ENCODE measurements at places on chromosomes 12 and 14.
A peak's percentile ranks its signal among the peaks of the same experiment; 100 is the strongest.

GRCh38 chr14:25698111-25698510 lies 648.2 kb upstream of the STXBP6 start:
- no peak for DNase-seq

DNA sequence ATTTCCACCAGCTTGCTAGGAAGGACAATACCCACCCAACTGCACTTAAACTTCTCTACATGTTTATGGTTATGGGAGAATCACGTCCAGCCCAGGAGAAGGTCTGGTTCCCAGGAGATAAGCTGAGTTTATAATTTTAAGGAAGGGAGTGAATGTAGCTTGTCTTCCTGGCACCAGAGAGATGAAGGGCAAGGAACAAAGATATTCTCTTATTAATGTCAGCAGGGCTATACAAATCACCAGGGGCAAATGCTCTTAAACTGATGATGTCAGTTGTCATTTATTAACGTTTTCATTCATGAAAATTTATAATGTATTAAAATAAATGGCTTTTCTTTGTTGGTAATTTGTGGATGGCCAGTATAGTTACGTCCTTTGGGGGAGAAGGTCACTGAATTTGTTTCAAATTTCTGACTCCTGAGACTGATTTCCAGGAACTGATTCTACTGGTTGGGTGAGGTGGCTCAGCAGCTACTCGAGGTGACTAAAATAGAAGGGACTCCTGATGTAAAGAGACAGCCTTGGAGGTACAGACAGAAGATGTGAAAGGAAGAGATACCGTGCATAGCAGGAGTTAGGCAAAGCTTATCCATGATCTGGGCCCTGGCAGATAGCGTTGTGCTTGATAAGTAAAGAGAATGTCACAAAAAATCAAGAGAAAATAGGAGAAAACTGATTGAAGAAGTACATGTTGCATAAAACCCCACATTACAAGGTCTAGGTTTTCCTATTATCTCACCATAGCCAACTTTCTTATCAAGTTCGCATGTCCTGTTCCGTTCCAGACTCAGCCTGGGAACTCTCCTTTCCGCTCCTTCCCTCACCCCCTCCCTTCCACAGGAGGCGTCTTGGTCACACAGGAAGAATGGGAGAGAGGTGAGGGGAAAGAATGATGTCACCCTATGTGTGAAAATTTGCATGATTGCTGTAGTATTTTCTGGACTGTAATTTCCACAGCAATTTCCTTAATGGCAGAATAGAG lies 367.1 kb upstream of the FAR2 start:
- no peak for DNase-seq

DNA sequence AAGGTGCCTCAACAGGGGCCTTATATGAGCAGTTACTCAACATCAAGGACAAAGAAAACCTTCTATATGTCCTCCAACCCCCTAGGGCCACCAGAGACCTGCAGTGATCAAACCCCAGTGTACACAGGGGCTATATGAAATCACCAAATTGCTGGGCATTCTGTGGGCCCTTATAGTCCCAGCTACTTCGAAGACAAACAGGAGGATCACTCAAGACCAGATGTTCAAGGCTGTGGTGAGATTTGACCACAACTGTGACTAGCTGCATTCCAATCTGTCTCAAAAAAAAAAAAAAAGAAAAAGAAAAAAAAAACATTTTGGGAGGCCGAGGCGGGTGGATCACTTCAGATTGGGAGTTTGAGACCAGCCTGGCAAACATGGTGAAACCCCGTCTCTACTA lies 51.0 kb upstream of the PRB2 start:
- DNase-seq = no peak

DNA sequence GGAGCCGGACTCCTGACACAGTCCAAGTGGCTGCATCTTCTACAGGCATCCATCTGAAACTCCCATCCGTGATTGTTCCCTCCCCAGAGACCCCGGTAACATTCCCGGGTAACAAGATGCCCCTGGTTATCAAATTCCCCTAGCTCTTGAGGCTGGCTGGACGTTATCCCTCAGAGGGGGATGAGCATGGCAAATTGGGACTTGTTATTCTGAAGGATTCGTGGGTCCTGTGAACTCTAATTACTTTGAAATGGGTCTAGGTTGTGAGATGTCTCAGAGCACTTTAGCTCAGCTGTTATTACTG lies 642 bp upstream of the PAN2 start:
- DNase-seq = no peak

- no peak for DNase-seq
Measured at GRCh38 chr12:39538679-39539104, 80.9 kb downstream of the ABCD2 start.

- DNase-seq = no peak
Measured at GRCh38 chr14:34824826-34825225, 50.3 kb downstream of the BAZ1A start.

DNA sequence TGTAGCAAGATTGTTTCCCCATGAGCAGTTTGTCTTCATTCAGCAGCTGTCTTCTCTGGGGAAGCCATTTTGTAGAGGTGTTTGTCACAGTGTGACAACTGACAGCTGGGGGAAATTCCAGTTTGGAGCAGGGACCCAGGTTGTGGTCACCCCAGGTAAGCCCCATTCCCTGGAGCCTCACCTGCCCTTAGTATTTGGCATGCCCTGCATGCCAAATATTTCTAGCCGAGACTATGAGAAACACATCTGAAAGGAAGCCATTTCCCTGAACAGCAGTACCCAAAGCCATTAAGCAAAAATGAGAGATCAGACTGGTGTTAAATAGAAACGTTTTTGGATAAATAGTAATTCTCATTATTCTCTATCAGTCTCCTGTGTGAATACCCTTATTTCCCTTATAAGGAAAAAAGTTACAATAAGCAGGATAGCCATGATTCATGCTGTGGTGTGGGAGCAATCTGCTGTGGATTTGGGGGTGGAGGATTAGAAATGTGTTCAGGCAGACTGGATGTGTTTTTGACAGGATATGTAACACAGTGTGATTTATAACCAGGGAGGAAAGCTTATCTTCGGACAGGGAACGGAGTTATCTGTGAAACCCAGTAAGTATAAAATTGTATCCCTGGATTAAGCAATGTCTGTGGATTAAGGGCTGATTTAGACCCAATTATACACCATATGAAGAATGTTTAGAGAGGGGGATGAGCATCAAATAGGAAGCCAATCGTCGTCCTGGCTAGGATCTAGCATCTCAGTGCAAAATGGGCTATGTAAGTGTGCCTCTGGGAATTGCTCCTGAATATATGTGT lies 68.9 kb downstream of the DAD1 start:
- DNase-seq = no peak

- DNase-seq = no peak
Measured at GRCh38 chr14:73829526-73830431, 21.9 kb upstream of the PTGR2 start.

- no peak for DNase-seq
Measured at GRCh38 chr12:111230649-111231048, 138.2 kb downstream of the PHETA1 start.

DNA sequence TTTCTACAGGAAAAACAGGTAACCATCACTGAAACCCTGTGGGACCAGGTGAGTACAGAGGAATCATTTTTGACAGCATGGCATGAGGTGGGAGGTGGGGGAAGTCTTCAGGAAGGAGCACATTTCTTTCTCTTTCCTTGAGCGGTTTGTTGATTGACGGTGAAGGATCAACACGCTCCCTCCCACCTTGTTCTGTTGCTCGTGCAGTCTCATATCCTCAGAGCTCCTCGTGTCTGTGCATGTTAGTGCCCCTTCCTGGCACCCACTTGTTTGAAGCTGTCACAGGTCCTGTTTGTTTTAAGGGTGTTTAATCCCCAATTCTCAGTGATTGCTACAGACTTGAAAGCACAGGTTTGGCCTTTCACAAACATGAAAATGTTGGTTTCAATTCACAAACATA lies 4.4 kb downstream of the C12orf54 start:
- DNase-seq = no peak

DNA sequence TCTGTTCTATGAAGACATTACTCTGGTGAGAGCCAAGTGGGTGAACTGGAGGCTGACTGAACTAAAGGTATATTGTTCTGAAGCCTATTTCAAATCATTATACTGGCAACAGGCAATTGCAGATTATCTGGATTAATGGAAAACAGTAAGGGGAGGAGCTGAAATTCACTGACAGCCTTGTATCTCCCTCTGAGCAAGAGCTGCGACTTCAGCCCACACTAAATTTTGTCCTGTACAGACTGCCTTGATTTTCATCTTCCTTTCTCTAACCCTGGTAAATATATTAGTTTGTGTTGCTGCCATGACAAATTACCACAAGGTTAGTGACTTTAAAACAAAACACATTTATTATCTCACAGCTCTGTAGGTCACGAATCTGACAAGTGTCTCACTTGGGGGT lies 231.1 kb downstream of the SLC2A13 start:
- no peak for DNase-seq

GRCh38 chr14:84809158-84809557 lies 720.8 kb upstream of the FLRT2 start:
- no peak for DNase-seq

DNA sequence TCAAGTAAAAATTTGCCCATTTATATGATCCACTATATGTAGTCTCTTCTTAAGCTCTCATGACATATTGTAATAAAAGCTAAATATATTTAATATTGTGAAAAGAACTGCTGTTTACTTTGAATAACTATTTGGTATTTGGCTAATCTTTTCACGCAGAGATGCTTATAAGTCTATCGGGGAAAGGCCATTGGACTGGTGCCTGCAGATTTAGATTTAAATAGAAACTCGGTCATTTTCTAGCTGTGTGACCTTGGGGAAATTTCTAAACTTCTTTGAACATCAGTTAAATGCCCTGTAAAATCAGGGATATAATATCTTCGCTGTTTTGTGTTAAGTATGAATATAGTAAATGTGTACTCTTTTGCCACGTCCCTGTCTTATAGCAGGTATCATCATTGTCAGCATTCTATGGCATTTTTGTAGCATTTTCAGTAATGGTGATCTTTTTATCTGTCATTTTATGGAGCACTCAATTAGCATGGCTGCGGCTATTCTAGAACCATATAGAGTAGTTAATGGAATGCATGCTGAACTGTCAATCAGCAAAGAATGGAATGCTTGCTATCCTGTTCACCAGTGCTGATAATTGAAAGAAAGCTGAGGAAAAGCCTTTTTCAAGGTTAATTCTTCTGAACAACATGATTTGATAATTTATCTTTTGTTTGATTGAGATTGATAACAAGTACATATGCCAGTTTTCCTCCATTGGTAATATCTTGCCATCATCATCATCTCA lies 181.2 kb downstream of the TMTC2 start:
- DNase-seq = no peak

- DNase-seq = peak; percentile 42
Measured at GRCh38 chr12:47207829-47208248, 128.1 kb upstream of the AMIGO2 start.

- DNase-seq = no peak
Measured at GRCh38 chr12:79546466-79547043, 144.2 kb downstream of the PAWR start.

GRCh38 chr14:22553445-22553844 lies 35.6 kb downstream of the DAD1 start:
- DNase-seq = no peak

- peak; percentile 29 for DNase-seq
Measured at GRCh38 chr12:57093415-57094207, 4.7 kb downstream of the NAB2 start.

- no peak for DNase-seq
Measured at GRCh38 chr14:100988011-100988410, 84.5 kb upstream of the RTL1 start.

- no peak for DNase-seq
Measured at GRCh38 chr14:104935026-104935650, 10.5 kb downstream of the PLD4 start.

DNA sequence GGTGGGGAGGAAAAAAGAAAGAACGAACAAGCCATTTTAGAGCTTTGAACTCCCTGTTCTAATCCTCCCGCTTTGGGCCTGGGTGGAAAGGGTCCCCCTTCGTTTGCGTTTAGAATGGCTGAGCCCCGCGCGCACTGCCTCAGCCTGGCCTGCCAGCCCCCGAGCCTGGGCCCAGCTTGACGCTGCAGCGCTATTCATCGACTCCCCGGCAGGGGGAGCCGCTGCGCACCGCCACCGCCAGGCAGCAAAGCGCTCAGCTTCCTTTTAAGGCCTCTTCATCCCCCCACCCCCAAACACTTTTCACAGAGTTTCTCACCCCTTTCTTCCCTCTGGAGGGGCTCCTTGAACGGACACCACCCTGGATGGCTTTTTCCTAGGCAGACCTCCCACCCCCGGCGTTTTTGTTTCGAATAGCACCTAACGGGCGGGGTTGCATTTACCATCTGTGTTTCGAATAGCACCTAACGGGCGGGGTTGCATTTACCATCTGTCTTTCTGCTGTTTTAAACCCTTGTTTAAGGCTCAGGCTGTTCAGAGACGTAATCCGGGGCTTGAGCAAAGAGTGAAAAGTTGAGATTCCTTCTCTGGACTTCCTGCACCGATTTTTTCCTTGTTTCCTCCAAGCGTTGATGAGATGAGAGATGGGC lies 56.4 kb upstream of the PIWIL1 start:
- peak; percentile 4 for DNase-seq

DNA sequence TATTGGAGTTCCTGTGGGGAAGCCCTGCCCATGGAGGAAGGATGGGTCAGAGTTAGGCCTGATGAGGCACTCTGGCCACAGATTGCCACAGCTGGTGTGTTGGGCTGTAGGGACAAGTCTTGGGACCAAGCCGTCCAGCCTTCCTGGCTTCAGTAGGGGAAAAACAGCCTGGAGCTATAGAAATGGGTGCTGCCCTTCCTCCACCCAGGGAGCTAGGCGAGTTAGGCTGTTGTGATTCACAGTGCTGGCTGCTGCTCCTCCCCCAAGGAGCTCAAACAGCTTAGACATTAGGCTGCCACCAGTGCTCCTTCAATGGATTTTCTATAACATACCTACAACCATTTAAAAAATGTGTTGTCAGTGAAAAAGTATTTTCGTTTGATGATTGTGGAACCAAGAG lies 274.3 kb downstream of the RPL10L start:
- no peak for DNase-seq

- no peak for DNase-seq
Measured at GRCh38 chr12:68428724-68429501, 96.8 kb upstream of the MDM1 start.

GRCh38 chr12:26119391-26119989 lies 5.3 kb downstream of the BHLHE41 start:
- no peak for DNase-seq

DNA sequence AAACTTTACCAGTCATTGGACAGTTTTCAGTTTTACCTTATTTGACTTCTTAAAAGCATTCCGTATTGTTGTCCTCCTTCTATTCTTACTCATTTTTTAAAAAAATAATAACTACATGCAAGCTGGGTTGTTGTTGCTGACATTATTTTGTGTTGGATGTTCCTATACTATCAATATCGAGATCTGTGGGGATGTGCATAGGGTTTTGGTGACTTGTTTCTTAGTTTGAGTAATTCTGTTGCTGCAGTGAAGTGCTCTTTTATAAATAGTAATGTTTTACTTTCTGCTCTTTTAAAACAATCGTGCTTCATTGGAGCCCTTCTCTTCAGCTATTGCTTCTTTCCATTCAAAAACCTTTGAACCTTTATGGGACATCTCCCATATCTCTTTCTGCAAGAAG lies 79.4 kb downstream of the METTL25 start:
- DNase-seq = no peak

DNA sequence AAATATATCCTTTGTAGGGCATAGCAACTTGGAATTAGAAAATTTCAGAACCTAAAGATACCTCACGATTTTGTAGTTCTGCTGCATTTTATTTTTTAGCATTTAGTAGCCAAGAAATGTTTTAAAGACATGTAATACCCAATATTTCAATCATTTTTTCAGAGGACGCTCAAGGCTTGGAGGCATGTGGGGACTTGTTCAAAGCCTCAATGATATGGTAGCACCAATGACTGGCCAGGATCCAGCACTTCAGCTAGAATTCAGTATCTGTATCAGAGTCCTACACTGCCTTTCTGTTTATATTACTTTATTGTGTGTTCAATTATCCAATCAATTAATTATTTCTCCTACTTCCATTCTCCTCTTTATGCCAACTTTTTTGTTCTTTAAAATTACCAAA lies 154.8 kb upstream of the NEDD1 start:
- no peak for DNase-seq
